Activated naive CD8-positive, alpha-beta T cell treated with anti-CD3 and anti-CD28 coated beads for 36 hours (primary cell): ENCODE measurements at places on chromosomes 1 and 21.

DNA sequence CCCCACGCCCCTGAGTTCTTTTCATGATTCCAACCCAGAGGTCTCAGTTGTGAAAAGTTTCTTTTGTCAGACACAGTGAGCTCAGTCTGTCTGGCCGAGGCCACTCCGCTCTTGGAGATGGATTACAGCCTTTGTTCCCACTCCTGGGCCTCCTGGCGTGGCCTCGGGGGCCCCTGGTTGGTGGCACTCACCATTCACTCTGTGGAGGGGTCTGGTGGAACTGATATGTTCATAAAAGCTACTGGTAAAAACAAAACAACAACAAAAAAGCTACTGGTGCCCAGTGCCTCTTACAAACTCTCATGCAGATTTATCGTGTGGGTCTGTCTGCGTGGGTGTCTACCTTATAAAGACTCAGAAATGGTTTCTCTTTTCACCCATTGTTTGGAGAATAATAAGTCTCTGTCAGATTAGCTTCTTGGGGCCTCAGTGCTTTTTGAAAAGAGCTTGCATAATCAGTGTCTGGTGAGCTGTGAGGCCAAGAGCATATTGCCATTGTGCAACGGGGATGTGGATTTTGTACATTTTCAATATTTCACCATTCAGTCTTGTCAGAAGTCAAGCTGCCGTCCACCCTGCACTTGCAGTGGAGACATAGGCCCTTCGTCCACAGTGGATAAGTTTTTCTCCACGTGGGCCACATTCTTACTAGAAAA is 86.7 kb downstream of the GALNT2 start:
- DNase-seq, result no peak

- no peak for DNase-seq
These were observed 82.2 kb downstream of the LMO4 start for GRCh38 chr1:87410776-87411480.

DNA sequence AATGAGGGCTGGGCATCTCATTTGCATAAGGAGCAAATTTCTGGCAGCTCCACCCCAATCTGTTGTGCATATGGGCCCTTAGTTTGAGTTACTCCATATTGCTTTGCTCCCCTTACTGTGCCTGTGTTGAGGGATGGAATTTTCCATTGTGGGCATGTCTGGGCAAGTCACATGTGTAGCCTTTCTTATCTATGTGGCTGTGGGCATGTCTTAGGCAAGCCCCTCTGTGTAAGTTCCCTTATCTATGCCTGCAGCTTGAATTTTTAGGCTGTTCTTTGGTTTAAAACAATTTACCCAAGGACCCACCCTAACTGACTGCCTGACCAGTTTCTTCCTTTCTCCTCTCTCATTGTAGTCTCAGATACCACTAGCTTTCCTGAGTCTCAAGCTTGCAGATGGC is 405.7 kb upstream of the NCAM2 start:
- DNase-seq, result no peak

- DNase-seq, result peak; percentile 14
These were observed 502 bp downstream of the VANGL2 start for GRCh38 chr1:160400646-160401486.

DNA sequence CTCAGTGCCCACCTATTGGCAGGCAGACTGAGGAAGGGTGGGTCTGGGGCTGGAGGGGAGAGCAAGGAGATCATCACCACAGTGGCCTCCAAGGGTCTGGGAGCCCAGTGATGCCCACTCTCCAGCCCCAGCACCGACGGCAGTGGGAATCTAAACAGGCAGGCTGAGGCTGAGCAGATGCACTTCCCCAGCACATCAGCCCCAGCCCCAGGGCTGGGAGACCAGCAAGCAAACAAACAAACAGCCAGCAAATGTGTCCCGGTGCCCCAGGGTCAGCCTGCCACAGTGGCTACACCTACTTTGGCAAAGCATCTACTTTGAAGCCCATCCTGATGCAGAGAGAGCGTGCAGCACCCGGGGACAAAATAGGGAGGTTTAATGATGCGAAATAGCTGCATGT is 216.3 kb upstream of the ZC3H12A start:
- no peak for DNase-seq

- DNase-seq, result no peak
These were observed 115.5 kb downstream of the GABPA start for GRCh38 chr21:25850126-25850842.
